ENCODE measurements at places on chromosomes 6 and 20. TPM values are rescaled to one million over a fixed set of nuclear protein-coding genes. Genes with fewer than 3 reads are reported as not detected.

The DEF6 gene
- 0.51 TPM for total RNA-seq

The C20orf202 gene
- under 0.01 TPM for total RNA-seq

The CFAP206 gene
- 0.26 TPM for total RNA-seq

The PREX1 gene
- 3.1 TPM for total RNA-seq

The PGK2 gene
- total RNA-seq = not detected

The SLC22A7 gene
- total RNA-seq = not detected

The TPD52L1 gene
- total RNA-seq = 41.0 TPM

The OR2B6 gene
- 0.17 TPM for total RNA-seq

DNA sequence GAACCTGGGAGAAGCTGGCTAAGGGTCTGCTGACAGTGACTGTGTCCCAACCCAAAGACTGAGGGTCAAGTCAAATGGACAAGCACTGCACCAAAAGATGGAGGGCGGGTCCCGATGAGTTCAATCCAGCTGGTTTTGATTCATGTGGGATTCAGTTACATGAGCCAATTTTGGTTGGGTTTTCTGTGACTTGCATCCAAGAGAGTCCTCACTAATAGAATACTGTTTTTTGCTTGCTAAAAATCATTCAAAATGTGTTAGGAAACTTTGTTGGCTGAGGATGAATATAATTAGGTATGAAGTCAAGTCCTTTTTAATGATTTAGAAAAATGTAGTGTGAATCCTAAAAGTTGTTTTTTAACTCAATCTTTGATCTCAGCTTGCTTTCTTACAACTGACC, 323.8 kb upstream of the NOX3 start:
- no peaks in the 10 kb centered on the region for H3K27me3 ChIP-seq
- no peaks in the 10 kb centered on the region for H3K4me1 ChIP-seq
- H3K4me3 ChIP-seq = no peak overlapping the region
- no peak overlapping the region for H3K27ac ChIP-seq
- DNase-seq = no peak

GRCh38 chr6:165702669-165703068, 39.6 kb upstream of the PDE10A start:
- H3K4me3 ChIP-seq = no peak overlapping the region
- no peaks in the 10 kb centered on the region for H3K27me3 ChIP-seq
- H3K27ac ChIP-seq = no peak overlapping the region
- no peaks in the 10 kb centered on the region for H3K4me1 ChIP-seq
- no peak for DNase-seq

GRCh38 chr6:4581468-4582385, 194.5 kb upstream of the CDYL start:
- peak overlapping the region; percentile 78 for H3K27ac ChIP-seq
- no peak overlapping the region for H3K4me3 ChIP-seq
- H3K36me3 ChIP-seq = no peaks in the 10 kb centered on the region
- peaks cover 18% of the 10 kb centered on the region for H3K4me1 ChIP-seq

DNA sequence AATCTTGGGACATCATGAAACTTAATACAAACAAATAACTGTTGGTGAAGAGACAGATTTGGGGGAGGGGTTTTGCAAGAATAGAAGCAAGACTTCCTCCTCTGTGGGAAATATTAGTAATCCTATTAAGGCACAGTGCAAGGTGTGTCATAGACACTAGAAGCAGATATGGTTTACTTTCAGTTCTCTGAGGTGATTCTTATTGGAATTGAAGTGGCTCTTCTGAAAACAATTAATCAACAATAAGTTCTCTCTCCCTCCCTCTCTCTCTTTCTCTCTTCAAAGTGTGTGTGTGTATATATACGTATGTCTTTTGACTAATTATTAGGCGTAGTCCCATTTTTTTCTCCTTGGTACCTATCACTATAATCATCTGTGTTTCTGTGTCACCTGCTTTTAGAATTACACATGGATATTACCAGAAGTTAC, 99.8 kb downstream of the HIVEP2 start:
- H3K27ac ChIP-seq = peak overlapping the region; percentile 81
- no peaks in the 10 kb centered on the region for H3K27me3 ChIP-seq
- peaks cover 29% of the 10 kb centered on the region for H3K4me1 ChIP-seq
- H3K36me3 ChIP-seq = no peaks in the 10 kb centered on the region
- DNase-seq = peak; percentile 23

DNA sequence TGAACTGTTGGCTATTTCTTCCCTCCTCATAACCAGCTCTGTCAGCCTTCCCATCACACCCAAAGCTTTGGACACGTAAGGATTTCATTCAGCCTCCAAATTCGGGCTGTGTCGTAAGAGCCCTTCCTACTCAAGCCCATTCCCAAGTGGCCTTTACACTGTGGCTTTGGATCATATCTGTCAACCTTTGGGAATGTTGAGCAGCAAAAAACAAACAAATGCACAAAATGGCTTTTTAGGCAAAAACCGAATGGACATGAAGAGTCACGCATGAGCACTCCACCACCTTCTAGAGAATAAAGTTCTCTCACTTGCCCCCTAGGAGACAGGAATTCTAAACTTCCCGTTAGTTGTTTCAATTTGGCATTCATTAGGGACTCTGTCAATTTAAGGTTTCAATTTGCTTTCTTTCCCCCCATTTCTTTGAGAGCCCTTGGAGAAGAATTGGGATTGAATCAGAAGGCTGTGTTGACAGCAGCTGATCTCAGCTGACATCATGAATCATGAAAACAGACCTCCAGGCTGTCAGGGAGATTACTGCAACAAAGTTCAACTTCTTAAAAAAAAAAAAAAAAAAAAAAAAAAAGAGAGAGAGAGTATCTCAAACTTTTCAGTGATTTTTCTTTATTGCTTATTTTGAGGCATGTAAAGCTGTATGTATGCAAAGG, 110.3 kb downstream of the BCAS1 start:
- no peaks in the 10 kb centered on the region for H3K27me3 ChIP-seq
- H3K27ac ChIP-seq = no peak overlapping the region
- H3K36me3 ChIP-seq = no peaks in the 10 kb centered on the region
- peak; percentile 15 for DNase-seq

GRCh38 chr20:59063358-59064213, 21.0 kb upstream of the PRELID3B start:
- H3K4me3 ChIP-seq = no peak overlapping the region
- no peaks in the 10 kb centered on the region for H3K36me3 ChIP-seq
- peak; percentile 92 for DNase-seq

GRCh38 chr6:88013015-88013414, 34.6 kb upstream of the SPACA1 start:
- no peaks in the 10 kb centered on the region for H3K36me3 ChIP-seq
- no peaks in the 10 kb centered on the region for H3K4me1 ChIP-seq
- H3K27ac ChIP-seq = no peak overlapping the region
- no peak overlapping the region for H3K4me3 ChIP-seq

GRCh38 chr6:4668271-4669179, 107.7 kb upstream of the CDYL start:
- no peaks in the 10 kb centered on the region for H3K36me3 ChIP-seq
- H3K27ac ChIP-seq = no peak overlapping the region
- no peaks in the 10 kb centered on the region for H3K27me3 ChIP-seq
- DNase-seq = peak; percentile 70
- peaks cover 2% of the 10 kb centered on the region for H3K4me1 ChIP-seq
- H3K4me3 ChIP-seq = no peak overlapping the region

- H3K36me3 ChIP-seq = no peaks in the 10 kb centered on the region
- no peak overlapping the region for H3K27ac ChIP-seq
- no peak for DNase-seq
- H3K27me3 ChIP-seq = no peaks in the 10 kb centered on the region
- no peak overlapping the region for H3K4me3 ChIP-seq
Measured at GRCh38 chr6:44542401-44543116, 155.1 kb downstream of the CDC5L start.

- H3K27ac ChIP-seq = no peak overlapping the region
- no peaks in the 10 kb centered on the region for H3K36me3 ChIP-seq
- no peak overlapping the region for H3K4me3 ChIP-seq
- no peaks in the 10 kb centered on the region for H3K27me3 ChIP-seq
Measured at GRCh38 chr6:11747021-11747420, 31.6 kb downstream of the ADTRP start.

DNA sequence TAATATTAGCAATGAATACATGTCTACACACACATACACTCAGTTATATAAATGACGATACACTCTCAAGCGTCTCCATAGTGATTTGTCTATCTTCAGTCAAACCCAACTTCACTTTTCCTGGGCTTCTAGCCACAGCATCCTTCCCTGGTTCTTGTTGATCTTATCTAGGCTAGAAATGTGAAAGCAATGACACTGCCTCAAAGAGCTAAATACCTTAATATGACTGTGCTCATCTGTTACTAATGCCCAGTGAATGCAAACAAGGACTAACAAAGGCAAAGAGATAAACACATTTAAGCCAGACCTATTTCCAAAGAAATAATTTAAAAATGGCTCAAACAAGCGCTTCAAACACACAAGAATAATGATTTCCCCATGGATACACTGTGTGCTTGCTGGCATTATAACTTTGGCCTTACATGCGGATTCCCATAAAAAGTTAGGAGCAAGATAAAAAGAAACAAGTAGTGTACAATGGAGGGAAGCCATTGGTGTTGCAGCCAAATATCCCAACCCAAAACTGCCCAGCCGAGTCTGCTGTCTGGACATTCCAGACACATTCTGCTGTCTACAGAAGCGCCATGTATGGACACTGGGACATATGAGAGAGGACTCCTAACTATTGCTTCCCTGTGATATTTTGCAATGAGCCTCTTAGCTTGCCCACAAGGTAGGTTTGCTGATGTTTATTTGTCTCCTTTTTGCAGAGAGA, 19.5 kb upstream of the DAAM2 start:
- H3K27ac ChIP-seq = no peak overlapping the region
- peak; percentile 64 for DNase-seq
- no peak overlapping the region for H3K4me3 ChIP-seq
- no peaks in the 10 kb centered on the region for H3K4me1 ChIP-seq
- H3K27me3 ChIP-seq = no peaks in the 10 kb centered on the region
- no peaks in the 10 kb centered on the region for H3K36me3 ChIP-seq

DNA sequence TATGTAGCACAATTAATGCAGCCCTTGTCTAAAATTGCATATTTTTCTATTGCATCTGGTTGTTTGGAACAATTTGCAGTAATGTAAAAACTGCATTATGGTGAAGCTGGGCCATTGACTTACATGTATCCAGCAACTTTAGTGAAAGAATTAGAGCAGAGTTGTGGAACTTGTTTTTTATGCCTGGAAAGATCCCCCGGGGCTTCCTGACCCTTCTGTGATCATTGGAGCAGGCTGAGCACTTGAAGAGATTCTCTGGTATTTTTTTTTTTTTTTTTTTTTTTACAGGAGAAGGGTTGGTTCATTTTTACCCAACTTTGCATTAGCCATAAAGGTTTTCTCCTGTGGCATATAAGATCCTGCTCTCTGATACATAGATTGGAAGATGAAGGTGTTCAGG, 45.0 kb downstream of the LIN28B start:
- DNase-seq = no peak
- H3K27ac ChIP-seq = no peak overlapping the region
- no peaks in the 10 kb centered on the region for H3K36me3 ChIP-seq
- H3K4me3 ChIP-seq = no peak overlapping the region
- no peaks in the 10 kb centered on the region for H3K4me1 ChIP-seq

- no peak overlapping the region for H3K27ac ChIP-seq
- no peaks in the 10 kb centered on the region for H3K36me3 ChIP-seq
- no peaks in the 10 kb centered on the region for H3K4me1 ChIP-seq
- no peaks in the 10 kb centered on the region for H3K27me3 ChIP-seq
Measured at GRCh38 chr6:3336066-3336786, 77.5 kb downstream of the PSMG4 start.

GRCh38 chr6:131197716-131198115, 62.4 kb downstream of the AKAP7 start:
- H3K27me3 ChIP-seq = no peaks in the 10 kb centered on the region
- H3K36me3 ChIP-seq = no peaks in the 10 kb centered on the region
- no peak overlapping the region for H3K4me3 ChIP-seq
- DNase-seq = no peak
- H3K4me1 ChIP-seq = no peaks in the 10 kb centered on the region
- H3K27ac ChIP-seq = no peak overlapping the region

DNA sequence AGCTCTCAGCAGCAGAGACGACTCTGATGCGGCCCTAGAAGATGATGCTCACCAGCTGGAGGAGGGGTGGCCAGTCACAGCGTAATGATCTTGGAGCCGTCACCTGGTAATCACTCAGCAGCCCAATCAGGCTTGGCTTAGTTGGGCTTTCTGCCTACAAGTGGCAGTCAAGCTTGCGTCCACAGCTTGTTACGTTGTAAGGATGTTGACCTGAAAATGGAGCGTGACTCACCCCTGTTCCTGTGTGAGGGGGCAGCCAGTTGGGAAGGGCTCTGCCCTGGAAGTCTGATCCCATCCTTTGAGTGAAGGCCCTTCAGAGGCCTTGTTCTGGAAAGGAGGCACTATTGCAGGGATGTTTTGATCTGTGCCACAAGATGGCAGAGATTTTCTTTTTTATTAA, 49.8 kb downstream of the SPATA2 start:
- H3K4me1 ChIP-seq = no peaks in the 10 kb centered on the region
- no peak overlapping the region for H3K4me3 ChIP-seq
- peak overlapping the region; percentile 56 for H3K27ac ChIP-seq

GRCh38 chr20:43032459-43032858, 157.2 kb downstream of the PTPRT start:
- DNase-seq = no peak
- no peaks in the 10 kb centered on the region for H3K27me3 ChIP-seq
- H3K36me3 ChIP-seq = no peaks in the 10 kb centered on the region
- H3K27ac ChIP-seq = no peak overlapping the region

GRCh38 chr6:166282394-166283032, 25.7 kb downstream of the PRR18 start:
- DNase-seq = no peak
- no peaks in the 10 kb centered on the region for H3K36me3 ChIP-seq
- H3K27me3 ChIP-seq = no peaks in the 10 kb centered on the region
- H3K27ac ChIP-seq = no peak overlapping the region
- H3K4me3 ChIP-seq = no peak overlapping the region

DNA sequence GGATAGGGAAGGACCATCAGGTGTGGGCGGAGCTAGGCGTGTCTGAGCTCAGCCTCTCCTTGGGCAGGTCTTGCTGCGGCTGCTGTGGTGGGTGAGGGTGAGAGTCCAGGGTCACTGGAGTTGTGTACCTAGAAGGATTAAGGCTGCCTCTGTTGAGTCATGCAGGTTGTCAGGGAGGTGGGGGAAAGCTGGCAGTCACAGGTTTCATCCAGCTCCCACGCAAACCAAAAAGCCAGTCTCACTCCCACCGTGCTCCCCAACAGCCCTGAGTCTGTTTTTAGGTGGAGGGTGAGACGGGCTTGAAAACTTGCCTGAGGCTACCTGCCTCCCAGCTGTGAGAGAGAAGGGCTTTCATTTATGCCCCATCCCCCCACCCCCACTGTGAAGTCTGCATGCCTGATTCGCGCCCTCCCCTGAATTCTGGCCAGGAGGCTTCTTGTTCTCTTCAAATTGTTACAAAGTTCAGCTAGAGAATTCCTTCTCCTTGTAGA, 161.5 kb downstream of the MYLK4 start:
- H3K4me1 ChIP-seq = no peaks in the 10 kb centered on the region
- no peak overlapping the region for H3K4me3 ChIP-seq
- H3K27me3 ChIP-seq = no peaks in the 10 kb centered on the region
- H3K27ac ChIP-seq = no peak overlapping the region

DNA sequence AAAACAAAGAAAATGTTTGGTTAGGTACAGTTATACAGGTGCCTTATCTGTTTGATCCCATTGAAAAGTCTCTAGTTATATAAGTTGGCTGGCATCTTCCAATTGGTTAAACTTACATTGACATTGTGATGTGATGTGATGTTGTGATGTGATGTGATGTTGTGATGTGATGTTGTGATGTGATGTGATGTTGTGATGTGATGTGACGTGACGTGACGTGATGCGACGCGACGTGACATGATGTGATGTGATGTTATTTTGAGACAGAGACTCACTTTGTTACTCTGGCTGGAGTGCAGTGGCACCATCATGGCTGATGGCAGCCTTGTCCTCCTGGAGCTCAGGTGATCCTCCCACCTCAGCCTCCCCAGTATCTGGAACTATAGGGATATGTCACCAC, 507.6 kb downstream of the HAO1 start:
- no peaks in the 10 kb centered on the region for H3K4me1 ChIP-seq
- H3K36me3 ChIP-seq = no peaks in the 10 kb centered on the region
- H3K27me3 ChIP-seq = no peaks in the 10 kb centered on the region
- no peak for DNase-seq

Measured in fibroblast of lung (primary cell).